ENCODE measurements at places on chromosomes 4 and X.

GRCh38 chrX:134864431-134864830, 126.4 kb upstream of the SMIM10 start:
- DNase-seq, result no peak

DNA sequence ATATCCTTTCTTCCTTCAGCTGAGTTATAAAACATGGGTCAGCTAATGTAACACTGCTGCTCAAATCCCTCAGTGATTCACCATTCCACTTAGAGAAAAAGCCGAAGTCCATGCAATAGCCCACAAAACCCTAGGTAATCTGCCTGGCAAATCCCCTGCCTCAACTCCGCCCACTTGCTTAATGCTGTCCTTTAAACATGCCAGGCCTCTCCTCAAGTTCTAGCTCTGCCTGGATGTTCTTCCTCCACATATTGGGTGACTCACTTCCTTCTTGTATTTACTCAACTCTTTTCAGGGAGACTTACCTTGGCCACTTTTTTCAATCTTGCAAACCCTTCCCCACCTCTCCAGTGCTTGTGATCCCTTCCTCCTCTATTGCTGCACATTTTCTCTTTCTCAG, 89.8 kb downstream of the EMCN start:
- no peak for DNase-seq

GRCh38 chr4:16123356-16124084, 39.7 kb upstream of the PROM1 start:
- no peak for DNase-seq

DNA sequence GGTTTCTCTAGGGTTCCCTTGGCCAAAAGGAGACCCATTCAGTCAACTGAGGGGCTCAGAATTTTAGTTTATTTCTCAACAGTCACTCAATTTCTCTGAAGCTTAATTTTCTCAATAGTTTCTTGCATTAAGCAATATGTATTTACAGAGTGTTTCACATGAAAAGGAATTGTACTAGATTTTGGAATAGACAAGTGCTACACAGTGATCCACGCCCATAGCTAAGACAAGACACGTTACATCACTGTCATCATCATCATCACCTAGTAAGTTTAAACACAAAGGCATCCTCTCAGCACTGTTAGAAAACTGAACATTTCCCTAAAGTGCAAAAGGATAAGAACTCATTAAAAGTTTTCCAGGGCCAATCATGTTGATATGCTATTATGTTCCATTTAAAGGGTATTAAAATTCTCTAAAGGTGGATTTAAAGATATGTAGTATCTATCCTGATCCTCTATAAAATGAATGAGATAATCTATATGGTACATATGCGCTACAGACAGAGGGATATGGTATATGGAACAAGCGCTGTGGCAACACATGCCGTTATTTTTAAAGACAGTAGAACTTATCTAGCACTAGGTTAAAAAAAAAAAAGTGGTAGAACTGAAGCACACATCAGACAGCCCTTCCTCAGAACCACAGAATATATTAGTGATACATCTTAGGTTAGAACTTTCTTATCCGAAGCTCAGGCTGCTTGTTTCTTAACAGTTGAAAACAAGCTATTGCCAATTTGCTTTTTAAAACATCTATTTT, 12.1 kb downstream of the PPA2 start:
- no peak for DNase-seq

DNA sequence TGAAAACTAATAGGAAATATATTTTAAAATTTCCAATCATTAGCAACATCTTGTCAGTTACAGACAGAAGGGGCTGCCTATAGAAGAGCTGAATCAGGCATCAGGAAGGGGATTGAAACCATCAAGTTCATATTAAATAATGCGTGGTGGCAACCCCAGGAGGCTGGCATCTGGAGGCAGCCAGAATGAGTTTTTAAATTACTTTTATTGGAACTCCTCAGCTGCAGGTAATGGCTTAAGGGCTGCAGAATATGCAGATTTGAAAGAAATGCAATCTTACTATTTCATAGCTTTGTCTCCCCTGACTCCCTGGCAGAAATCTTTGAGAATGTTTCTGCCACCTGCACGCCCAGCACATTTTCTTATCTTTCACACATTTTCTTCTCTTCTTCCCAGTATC, 711.6 kb downstream of the PCDH19 start:
- DNase-seq, result no peak

DNA sequence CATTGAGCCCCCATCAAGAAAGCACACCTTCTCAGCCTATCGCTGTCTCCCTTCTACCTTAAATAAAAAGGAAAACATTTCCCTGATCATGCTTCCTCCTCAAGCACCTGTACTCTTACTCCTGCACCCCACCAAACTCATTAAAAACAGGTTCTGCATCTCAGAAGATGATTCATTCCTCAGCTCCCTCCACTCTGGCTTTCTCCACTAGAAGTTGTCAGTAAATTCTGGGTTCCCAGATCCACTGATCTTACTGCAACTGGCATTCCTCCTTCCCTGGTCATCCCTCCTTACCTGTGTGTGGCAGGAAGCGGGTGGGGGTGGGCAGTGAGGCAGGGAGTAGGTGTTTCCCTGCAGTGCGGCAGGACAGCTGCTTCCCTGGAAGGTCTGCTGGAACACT, 108.8 kb downstream of the GPR143 start:
- no peak for DNase-seq

DNA sequence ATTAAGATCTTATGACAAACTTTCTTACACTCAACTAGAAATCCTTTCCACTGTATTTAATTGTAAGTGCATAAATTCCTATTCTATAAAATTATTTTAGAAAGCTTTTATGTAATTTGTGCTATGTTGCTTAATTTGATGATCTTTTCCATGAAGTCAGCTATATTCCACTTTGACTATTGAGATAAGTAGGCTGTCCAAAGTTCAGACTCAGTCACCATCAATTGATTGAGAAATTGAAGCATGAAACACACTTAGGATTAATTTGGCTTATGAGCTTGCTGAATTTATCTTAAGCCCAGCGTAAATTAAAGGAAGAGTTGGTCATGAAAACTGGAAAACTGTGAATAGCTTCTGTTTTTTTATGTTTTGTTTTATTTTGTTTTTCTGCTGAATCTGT, 18.7 kb upstream of the UGT2B10 start:
- DNase-seq, result no peak

DNA sequence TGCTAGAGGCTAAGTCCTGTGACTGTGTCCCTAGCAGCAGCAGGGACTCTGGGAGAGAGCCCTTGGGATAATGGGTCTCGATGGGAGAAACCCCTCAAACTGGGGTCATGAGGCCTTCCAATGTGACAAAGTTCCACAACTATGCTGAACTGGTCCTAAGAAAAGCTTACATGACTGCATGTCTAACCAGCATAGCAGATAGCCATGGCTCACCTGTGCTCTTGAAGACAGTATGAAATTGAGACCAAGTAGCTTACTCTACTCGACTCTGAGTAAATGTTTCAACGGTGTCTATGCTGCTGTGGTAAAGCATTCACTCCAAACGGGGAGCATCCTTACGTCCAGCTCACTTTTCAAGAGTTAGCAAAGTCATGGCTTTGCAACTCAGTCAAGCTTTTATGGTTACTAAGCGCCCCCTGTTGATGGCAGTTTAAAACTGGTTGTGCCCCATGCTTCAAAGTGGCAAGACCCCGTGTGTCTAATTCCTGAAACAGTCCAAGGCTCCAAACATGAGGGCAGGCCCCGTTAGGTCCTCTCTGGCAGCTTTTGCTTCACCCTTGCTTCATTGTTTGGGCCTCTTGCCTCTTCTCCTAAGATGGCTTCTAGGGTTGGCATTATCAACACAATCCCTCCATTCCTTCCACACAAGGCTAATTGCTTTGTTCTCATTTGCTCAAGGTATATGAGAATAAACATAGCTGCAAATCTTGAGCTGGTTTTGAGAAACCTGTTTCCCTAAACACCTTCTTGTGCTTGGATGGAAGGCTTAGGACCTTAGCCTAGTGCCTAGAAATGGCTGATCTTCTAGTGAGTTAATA, 46.6 kb downstream of the CCNG2 start:
- DNase-seq, result peak; percentile 77

GRCh38 chr4:169179609-169180521, 90.9 kb downstream of the SH3RF1 start:
- DNase-seq, result no peak

GRCh38 chr4:146063143-146063542, 112.4 kb upstream of the LSM6 start:
- no peak for DNase-seq

DNA sequence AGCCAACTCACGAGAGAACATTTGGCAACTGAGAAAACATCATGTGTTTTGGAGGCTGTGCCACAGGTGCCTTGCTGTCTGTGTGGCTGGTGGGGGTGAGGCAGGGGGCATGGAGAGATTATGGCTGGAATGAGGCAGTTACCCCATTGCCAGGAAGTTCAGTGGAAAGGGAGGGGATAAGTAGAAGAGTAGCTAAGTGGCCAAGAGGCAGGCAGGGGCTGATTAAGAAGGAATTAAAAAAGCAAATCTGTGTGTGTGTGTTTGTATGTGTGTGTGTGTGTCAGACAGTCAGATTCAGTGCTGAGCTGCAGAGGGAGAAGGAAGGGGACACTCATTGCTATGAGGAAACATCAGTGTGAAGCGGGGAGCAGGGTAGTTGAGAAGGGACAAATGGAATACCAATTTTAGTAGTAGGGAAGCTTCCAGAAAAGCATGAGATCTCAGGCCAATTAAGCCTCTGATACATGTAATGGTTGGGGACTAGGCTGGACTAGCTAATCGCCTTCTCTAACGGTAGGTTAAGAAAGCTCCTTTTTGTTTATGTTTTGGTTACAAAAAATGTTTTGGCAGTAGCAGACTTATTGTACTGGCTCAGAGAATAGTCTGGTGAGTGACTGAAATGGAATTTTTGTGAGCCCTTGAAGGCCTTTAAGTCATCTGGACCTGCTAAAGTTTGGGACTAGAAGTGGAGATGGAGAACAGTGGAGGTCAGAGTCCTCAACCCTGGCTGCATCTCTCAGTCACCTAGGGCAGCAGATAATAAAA, 18.5 kb downstream of the TMEM164 start:
- no peak for DNase-seq

All from germinal center (tissue), 1 donor.